ENCODE measurements at places on chromosomes 2 and 18.
A peak's percentile ranks its signal among the peaks of the same experiment; 100 is the strongest.

- peak; percentile 58 for DNase-seq
These were observed 115.1 kb downstream of the EML6 start for GRCh38 chr2:54838585-54839035.

GRCh38 chr2:102707796-102708695 lies 53.8 kb upstream of the TMEM182 start:
- no peak for DNase-seq

- DNase-seq: no peak
These were observed 156.9 kb downstream of the SETBP1 start for GRCh38 chr18:44837482-44838180.

DNA sequence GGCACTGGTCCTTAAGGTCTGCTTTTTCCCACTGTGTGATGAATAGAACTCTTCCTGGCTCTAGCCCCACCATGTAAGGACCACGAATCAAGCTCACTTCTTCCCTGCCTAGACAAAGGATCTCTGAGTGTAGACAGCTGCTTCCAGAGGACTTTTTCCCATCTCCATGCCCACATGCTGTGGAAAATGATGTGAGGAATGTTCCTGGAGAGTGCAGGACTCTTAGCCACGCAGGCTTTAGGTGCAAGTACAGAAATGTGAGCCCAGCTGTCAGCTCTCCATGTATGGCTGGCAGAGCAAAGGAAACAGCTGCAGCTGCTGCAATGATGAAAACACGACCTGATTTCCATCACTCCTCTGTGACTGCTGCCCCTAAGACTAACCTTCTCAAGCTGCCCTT lies 35.5 kb downstream of the NXPH2 start:
- DNase-seq: no peak

GRCh38 chr2:204251998-204252376 lies 293.3 kb upstream of the PARD3B start:
- DNase-seq: no peak

DNA sequence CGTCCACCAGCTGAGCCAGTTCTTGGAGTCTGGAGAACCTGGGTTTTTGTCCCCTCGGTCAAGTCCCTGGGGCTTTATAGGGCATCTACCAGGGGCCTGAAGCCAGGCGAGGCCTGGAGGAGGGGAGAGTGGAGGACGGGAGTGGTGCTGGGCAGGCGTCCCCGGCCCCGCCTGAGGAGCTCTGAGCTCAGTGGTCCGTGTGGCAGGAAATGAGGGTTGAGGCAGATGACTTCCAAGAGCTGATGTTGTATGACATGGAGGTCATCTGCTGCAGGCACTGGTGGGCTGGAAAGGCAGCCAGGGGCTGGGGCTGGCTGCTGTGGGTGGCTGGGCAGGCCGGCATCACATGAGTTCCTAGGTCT lies 118.5 kb upstream of the HS6ST1 start:
- no peak for DNase-seq

- peak; percentile 61 for DNase-seq
These were observed 16.4 kb upstream of the THADA start for GRCh38 chr2:43611987-43612894.

DNA sequence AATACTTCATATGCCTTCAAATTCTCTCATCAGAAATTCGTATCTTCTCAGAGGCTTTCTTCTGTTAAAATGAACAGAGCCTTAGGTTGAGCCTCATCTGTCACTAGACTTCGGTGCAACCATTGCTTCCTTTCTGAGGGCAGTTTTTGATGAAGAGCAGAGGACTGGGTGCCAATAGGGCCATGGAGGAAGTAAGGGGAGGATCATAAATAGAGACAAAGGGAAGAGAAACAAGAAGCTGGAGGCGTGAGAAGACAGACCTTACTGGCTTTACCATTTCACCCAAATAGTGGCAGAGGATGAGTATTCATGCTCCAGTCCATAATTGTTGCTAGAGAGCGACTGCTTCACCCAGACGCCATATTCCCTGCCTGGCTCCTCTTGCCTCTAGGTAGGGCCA lies 215.6 kb upstream of the PKDCC start:
- no peak for DNase-seq

DNA sequence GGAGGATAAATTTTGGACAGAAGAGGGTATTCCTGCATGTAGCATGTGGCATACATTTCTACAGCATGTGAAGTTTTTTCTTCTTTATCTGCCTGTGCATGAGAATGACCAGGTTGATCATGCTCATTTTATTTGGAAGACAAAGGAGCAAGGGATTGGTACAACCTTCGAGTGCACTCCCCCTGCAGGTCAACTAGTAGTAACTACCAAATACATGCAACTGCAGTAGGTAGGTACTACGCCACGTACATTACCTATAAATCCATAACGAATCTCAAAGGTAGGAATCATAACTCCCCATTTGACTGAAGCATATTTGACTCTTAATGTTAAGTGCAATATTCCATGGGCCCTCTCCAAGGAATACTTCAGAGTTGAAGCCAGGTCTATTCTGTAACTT lies 763.9 kb downstream of the TSN start:
- DNase-seq: no peak

DNA sequence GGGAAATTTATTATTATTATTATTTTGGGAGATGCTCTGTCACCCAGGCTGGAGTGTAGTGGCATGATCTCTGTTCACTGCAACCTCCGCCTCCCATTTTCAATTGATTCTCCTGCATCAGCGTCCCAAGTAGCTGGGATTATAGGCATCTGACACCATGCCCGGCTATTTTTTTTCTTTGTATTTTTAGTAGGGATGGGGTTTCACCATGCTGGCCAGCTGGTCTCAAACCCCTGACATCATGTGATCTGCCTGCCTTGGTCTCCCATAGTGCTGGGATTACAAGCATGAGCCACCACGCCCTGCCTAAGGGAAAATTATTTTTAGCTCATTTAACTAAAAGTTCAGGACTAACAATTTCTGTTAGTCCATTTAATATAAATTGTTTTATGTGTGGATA lies 109.2 kb upstream of the SESTD1 start:
- DNase-seq: no peak

DNA sequence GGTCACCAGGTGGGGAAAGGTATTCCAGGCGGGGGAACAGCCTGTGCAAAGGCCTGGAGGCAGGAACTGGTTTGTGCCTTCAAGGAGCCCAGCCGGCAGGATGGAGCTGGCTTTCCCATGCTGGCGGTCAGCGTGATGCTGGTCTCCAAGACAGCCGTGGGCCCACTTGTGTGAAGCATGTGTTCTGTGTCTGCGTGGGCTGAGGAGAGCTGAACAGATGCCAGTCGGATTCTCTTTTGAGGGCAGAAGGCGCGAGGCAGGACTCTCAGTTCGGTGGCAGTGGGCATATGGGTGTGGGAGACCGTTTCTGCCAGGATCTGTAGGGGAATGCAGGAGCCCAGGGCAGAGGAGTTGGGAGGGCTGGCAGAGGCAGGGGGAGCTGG lies 191.6 kb downstream of the TWIST2 start:
- DNase-seq: no peak

GRCh38 chr2:8303322-8303832 lies 378.5 kb upstream of the ID2 start:
- DNase-seq: peak; percentile 37

DNA sequence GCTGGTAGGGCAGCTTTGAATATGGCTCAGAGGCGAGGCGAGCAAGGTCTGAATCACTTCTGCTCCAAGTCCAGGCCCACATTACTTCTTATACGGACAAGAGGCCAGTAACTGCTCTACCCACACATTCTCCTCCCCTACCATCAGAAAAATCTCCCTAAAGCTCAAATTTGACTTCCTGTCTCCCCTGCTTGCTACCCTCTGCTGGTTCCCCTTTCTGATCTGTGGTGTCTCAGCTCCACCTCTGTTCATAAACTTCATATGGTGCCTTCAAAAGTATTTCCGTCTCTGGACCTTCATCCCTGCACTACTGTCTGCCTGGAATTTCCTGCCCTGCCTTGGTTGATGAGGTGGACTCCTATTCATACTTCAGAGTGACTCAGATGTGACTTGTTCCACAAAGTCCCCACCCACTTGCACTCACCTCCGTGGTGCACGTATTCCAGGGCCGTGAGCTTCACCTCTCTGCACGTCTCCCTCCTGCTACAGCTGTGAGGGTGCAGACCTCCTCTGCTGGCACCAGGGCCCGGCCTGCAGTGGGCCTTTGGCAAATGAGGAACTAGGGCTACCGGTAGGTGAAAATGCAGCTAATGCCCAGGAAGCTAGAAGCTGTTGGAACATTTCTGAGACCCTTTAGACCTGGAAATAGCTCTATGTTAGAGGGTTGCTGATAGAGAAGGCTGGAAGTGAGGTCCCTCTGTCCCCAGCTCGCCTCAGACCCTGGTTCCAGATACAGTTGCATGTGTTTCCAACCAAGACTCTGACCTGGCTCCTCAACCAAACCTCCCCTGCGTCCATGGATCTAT lies 24.6 kb upstream of the KCMF1 start:
- no peak for DNase-seq

DNA sequence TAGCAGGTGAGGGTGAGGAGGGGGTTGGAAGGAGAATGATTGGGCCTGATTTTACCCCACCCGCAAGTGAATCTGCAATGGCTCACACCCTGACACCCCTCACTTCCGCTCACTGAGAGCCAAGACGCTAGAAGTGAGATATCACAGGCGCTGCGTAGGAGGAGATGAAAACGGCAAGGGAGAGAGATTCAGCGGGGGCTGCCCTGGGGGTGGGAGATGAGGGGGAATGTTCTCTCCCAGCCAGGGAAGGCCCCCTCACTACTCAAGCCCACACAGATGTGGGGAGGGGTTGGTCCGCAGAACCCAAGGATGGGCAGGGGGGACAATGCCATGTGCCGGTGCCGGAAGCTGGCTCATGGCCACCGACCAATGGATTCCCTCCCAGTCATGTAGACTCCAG lies 32.9 kb downstream of the LOXHD1 start:
- DNase-seq: no peak

DNA sequence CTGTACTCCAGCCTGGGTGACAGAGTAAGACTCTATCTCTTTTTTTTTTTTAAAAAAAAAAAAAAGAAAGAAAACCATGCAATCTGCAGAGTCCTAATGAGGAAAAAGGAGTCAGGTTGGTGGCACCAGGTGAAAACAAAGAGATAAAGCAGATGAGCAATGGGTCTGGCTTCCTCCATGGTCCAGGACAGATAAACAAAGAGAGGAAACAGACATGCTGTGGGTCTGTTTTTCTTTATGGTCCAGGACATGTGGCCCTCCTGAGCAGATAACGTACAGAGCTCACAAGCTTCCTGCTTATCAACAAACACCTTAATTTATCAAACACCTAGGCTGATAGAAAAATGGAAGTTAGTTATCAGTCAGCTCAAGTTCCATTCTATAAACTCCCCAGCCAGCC lies 24.4 kb upstream of the TUBB6 start:
- no peak for DNase-seq

DNA sequence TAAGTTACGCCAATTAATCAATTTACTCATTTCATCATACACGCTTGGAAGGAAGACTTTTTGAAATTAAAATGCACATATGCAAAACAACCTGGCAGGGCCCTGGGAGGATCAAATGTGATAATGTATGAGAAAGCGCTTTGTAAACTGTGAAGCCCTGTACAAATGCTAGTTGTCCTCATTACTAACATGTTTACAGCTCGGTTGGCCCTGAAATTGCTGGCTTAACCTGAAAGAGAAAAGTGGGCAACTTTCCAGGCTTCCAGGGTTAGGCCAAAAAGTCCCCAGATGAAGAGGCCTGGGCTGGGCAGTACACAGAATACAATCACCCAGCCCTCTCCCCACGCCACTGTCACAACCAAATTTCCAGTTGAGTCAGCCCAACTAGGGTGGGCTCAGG lies 60.2 kb downstream of the DNMT3A start:
- DNase-seq: no peak

- DNase-seq: no peak
These were observed 1.6 kb downstream of the TIMM21 start for GRCh38 chr18:74149878-74150277.

DNA sequence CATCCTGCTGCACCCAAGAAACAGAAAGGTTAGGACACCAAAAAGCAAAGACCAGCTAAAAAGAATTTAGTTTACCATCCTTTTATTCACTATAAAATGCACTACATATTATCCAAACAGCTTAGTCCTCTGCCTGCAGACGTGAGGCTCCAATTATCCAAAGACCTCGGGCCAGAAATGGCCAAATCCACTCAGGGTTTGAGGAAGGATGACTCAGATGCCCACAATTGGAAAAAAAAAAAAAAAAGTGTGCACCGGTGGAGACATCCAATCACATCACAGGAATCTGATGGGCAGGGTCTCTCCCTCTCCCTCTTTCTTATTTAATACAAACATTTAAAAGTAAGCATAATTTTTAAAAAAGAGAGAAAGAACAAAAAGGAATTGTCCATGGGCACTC lies 65.7 kb downstream of the TRABD2A start:
- no peak for DNase-seq

GRCh38 chr18:13218368-13218991 lies at the start of gene LDLRAD4:
TSS of gene LDLRAD4 (plus strand) at chr18:13218760.
- no peak for DNase-seq

- DNase-seq: no peak
These were observed 842 bp downstream of the PAX3 start for GRCh38 chr2:222298001-222298310.

DNA sequence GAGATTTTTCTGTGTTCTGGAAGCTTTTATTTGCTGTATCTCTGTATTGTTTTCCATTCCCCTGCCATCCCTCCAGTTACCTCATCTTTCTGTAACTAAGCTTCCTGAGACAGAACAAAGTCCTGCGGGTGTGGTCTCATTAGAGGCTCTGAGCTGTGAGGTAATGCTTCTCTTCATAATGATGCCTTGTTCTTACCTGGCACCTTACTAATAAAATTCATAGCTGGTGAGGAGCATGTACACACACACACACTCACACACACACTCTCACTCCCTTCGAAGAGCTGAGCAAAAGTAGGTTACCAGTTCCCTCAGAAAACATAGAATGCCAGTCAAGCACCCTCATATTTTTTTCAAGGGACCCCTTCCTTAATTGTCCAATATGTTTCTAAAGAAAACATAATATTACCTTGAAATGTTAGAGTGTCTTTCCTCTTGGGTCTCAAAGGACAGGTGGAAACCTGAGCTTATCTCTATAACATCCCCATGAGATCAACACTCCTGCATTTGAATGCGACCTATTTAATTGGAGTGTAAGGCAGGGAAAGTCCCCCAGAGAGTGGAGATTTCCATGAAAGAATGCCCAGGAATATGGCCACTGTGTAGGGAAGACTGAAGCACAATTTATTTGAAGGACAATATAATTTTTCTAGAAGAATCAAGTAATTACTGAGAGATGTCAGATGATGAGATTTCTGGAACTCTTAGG lies 161.6 kb upstream of the NCK2 start:
- DNase-seq: no peak

DNA sequence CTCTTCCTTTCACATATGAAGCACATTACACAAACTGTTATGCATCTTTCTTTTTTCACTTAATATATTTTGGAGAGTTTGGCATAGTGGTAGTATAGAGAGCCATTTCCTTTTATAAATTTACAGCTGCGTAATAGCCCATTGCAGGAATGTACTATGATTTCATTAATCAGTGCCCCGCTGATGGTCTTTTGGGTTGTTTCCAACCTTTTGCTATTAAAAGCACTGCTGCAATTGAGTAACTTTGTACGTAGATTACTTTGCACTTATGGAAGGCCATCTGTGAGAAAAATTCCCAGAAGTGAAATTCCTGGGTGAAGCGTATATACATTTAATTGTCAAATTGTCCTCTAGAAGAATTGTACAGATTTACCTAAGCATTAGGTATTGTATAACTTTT lies 565.3 kb upstream of the ZNF804A start:
- no peak for DNase-seq

- no peak for DNase-seq
These were observed 395.7 kb upstream of the ST6GAL2 start for GRCh38 chr2:107281637-107282036.
